ENCODE measurements at places on chromosomes 7 and 10. TPM values are rescaled to one million over a fixed set of nuclear protein-coding genes. Genes with fewer than 3 reads are reported as not detected.

The LIPM gene
- total RNA-seq: not detected

The CALHM3 gene
- total RNA-seq: not detected

The CHRM2 gene
- total RNA-seq: not detected

The GPR85 gene
- total RNA-seq: 0.19 TPM

The AGR3 gene
- total RNA-seq: not detected

Measured in endothelial cell of coronary artery (primary cell).